CD8-positive, alpha-beta T cell (primary cell): ENCODE measurements at places on chromosomes 1 and 21. TPM values are rescaled to one million over a fixed set of nuclear protein-coding genes. Genes with fewer than 3 reads are reported as not detected.
A peak's percentile ranks its signal among the peaks of the same experiment; 100 is the strongest.

The KIF17 gene
- not detected for total RNA-seq

The TBX15 gene
- 0.11 TPM for total RNA-seq

The EFNA1 gene
- 10.4 TPM for total RNA-seq

The SLAMF9 gene
- not detected for total RNA-seq

The PTPN22 gene
- 52.4 TPM for total RNA-seq

The TFF3 gene
- not detected for total RNA-seq

The ADORA3 gene
- not detected for total RNA-seq

The SPRR5 gene
- not detected for total RNA-seq

DNA sequence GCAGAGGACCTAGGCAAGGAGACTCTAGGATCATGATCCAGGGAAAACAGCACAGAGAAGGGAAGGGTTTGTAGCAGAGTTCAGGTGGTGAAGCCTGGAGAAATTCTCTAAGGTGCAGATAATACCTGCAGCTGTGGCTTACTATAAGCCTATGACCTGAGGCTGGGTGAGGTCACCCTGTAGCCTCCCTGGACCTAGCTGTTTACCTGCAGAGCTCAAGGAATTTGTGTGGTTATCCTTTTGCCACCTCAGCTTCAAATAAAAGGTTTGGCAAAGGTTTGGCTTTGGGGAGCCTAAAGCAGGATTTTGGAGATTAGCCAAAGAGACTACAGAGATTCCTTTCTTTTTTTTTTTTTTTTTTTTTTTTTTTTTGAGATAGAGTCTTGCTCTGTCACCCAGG is 79.5 kb upstream of the ZNF648 start:
- no peak for DNase-seq

DNA sequence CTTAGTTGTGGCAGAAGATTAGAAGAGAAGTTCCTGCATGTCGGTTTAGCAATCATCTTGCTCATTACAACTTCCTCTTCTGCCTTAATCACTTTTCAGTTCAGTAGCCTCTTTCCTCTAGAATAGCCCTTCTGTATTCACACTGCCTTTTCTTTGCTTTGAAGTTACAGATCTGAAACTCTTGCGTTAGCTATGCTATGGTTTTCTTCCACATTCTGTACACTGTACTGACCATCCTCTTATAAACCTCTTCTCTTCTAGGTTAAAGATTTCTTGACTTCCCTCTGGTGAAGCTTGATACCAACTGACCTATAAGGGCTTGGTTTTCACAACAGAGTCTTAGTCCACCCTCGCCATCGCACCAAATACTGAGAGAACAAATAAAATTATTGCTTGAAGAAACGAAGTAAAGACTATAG is 35.0 kb downstream of the C21orf91 start:
- DNase-seq = no peak

- DNase-seq = no peak
These were observed 10.3 kb upstream of the CDCP2 start for GRCh38 chr1:54163051-54163450.

DNA sequence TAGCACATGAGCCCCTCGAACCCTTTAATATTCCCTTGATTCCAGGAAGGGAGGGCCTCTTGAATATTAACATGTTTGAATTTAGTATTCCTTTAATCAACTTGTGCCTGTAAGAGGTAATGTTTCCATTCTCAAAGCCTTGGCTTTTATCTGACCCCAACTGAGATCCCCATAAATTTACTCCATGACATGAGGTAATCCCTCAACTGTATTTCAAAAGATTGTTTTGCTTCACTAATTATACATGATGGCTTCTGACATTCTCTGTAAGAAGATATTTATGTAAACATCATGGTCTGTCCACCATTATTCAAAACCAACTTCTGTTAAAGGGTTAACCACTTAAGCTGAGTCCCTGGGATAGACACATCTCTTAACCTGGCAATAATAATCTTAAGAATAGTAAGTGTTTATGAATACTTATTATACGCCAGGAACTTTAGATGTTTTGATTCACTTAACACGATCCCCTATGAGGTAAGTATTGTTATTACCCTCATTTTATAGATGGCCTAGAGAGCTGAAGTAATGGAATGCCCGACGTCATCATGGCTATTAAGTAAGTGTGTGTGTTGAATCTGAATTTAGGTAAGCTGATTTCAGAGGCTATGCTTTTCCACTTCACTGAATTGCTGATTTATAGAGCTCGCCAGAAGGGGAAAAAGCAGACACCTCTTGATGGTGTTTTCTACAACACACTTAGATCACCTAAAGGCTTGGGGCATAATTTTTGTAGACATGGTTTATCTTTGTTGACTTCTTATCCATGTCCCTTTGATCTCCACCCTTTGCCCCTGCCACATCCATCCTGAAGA is 11.1 kb downstream of the KRTAP19-1 start:
- no peak for DNase-seq

DNA sequence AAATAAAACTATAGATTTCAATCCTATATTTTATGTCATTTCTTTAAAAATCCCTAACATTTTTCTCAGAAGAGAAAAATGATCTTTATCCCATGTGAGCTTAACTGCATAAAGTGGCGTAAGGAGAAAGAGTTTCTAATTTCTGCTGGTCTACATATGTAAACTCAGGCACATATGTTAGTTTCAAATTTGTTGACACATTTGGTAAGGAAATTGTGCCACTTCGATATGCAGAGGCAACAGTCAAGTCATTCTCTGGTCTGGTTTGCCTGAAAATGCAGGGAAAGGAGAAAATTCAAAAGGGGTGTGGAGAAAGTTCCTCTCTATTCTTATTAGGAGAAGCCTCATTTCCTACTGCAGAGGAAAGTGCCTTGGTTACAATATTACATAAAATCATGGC is 11.5 kb downstream of the KCNA3 start:
- DNase-seq = no peak

DNA sequence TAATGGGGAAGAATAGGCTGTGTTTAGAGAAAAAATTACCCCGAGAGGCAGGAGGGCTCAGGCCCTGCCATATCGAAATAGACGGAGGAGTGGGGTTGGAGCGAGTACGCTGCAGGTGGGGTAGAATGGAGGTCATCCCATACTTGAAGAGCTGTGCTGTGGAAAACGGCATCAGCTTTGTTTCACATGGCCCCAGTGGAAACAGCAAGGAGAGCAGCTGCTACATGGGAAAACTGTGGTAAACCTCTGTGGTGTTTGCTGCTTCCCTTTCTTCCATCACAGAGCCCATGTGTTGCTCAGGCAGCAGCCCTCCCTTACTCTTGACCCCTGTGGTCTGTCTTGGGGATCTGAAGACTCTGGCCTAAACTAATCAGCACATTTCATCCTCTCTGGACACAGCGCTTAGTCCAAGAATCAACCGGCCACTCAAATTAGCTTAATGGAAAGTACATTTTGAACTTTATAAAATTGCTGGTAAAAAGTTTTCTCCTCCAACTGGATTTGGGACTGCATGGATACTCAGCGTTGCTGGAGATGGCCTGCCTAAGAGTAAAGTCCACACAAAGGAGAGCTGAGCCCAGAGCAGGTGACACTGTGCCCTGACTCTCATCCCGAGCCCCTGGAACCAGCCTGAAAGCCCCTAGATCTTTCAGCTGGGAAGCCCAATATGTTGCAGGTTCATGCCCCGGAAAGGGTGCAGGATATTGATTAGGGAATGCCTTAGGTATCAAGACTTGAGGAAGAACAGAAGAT is 127.1 kb upstream of the GADD45A start:
- DNase-seq = no peak

DNA sequence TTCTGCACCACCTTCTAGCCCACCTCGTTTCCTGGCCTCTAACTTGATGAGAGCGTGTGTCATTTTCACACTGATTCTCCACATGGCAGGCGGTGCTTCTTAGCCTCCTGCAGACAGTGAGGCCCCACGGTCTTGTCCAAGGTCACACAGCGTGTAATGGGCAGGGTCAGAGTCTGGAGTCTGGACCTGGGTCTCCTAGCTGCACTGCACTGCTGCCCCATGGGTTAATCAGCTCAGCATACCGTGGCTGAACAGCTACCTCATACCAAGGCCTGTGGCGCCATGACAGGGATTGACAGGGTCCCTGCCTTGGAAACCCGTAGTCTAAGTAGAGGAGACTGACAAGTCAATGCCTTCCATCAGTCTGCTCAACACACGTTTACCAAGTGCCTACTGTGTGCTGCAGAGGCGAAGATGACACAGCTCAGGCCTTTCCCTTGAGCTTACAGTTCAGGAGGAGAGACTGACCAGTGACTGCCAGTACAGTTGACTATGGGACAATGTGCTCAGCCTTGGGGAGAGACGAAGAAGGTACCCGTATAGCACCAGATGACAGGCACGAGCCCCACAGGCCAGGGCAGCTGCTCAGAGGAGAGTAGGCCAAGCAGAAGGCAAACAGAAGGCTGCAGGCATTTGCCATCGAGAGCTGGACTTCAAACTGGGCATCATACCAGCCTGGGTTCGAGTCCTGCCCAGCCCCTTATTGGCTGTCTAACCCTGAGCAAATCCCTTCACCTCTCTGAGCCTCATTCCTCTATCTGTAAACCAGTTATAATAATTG is 5.5 kb downstream of the PCSK9 start:
- DNase-seq = no peak

DNA sequence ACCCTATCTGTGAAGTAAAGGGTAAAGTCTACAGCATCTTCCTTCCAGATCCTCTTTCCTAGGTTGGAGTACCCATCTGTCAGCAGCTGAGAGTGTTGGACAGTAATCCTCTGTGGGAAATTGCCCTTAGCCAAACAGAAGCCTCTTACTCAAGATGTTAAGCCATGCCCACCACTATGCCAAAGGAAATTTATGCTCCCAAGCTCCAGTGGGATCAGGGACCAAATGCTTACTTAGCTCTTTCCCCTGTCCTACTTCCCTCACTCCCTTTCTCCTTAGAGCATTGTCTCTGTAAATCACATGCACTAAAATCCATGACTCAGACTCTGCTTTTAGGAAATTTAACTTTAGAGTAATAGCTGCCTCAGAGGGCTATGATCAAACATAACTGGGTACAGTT is 254.0 kb downstream of the BRINP2 start:
- no peak for DNase-seq

GRCh38 chr1:230156068-230156467 is 89.0 kb downstream of the GALNT2 start:
- DNase-seq = no peak

DNA sequence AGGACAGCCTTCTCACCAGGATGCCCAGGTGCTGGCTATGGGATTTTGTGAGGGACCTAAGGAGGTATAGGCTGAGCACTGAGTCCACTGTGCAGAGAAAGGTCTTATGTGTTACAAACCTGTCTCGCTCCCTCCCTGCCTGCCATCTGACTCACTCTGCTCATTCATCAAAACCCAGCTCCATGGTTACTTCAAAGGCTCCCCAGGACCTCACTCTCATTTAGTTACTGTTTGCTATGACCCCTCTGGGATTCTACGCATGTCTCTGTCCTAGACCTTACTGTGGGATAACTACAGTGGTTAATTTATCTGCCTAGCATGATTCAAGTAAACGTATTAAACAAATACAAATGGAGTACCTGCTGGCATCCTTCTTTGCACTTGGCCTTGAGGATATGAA is 211.6 kb upstream of the KIAA0040 start:
- no peak for DNase-seq

GRCh38 chr1:94045465-94046056 is 75.4 kb downstream of the ABCA4 start:
- no peak for DNase-seq

DNA sequence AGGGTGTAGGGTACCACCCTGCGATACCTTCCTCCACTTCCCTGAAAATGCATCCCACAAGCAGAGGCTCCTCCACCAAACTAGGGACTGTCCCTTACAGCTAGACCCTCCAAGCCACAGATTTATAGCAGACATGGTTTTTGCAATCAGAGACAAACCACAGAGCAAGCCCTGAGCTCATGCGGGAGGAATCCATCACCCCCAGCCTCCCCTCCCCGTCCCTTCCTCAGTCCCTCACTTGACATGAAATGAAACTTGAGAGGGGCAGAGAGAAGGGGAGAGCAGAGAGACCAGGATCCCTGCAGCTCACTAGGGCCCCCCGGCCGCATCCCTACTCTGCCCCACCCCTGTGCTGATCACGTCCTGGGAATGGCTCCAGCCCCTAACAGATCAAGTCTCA is 94.9 kb downstream of the MRPL37 start:
- no peak for DNase-seq

DNA sequence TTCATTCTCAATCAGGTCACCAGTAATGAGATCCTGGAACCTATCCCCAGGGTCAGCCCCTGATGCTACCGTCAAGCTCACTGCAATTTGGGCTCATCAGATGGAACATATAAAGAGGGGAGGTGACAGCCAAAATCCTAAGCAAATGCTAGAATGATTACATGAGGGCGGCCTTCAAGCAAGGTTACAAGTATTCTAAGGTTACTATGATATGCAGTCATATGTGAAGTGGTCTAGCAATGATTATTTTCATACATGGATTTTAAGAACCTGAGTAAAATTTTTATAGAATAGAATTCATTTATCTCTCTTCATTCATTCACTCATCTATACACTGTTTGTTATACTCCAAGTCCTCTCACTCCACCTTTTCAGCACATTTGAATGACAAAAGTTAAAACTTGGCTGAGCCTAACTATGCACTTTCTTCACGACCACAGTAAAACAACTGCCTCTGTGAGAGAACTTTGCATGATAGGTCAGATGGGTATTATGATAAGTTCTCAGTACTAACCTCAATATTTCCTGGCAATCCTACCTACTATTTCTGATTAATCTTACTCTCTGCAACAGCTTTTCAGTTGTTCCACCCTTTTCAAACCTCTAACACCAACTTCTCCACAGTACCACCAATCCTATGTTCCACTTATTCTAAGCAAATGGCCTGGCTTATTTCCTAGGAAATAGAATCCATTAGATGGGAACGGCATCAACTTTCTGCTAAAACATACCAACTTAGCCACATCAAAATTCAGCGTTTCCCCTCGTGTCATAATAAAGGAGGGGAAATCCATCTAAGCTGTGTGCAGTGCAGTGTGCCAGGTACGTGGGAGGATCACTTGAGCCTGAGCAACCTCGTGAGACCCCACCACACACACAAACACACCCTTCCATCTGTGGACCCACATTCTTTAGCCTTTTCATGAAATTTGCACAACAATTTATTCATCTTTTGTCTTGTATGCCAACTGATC is 32.0 kb downstream of the LHX9 start:
- peak; percentile 74 for DNase-seq
